ENCODE measurements at places on chromosomes 3 and 15. TPM values are rescaled to one million over a fixed set of nuclear protein-coding genes. Genes with fewer than 3 reads are reported as not detected.

- no peak overlapping the region for H3K27ac ChIP-seq
- DNase-seq: peak; percentile 13
- H3K4me3 ChIP-seq: no peak overlapping the region
Measured at GRCh38 chr3:10265833-10266232, 17.6 kb downstream of the TATDN2 start.

MORC1 gene
- total RNA-seq: not detected

GRCh38 chr3:4561661-4562060 is 68.5 kb downstream of the ITPR1 start:
- H3K36me3 ChIP-seq: no peaks in the 10 kb centered on the region
- no peaks in the 10 kb centered on the region for H3K27me3 ChIP-seq
- no peaks in the 10 kb centered on the region for H3K4me1 ChIP-seq

GRCh38 chr3:85801955-85802354 is 843.2 kb downstream of the CADM2 start:
- H3K27me3 ChIP-seq: no peaks in the 10 kb centered on the region
- no peak overlapping the region for H3K27ac ChIP-seq
- H3K4me1 ChIP-seq: no peaks in the 10 kb centered on the region
- DNase-seq: no peak
- H3K36me3 ChIP-seq: no peaks in the 10 kb centered on the region

DNA sequence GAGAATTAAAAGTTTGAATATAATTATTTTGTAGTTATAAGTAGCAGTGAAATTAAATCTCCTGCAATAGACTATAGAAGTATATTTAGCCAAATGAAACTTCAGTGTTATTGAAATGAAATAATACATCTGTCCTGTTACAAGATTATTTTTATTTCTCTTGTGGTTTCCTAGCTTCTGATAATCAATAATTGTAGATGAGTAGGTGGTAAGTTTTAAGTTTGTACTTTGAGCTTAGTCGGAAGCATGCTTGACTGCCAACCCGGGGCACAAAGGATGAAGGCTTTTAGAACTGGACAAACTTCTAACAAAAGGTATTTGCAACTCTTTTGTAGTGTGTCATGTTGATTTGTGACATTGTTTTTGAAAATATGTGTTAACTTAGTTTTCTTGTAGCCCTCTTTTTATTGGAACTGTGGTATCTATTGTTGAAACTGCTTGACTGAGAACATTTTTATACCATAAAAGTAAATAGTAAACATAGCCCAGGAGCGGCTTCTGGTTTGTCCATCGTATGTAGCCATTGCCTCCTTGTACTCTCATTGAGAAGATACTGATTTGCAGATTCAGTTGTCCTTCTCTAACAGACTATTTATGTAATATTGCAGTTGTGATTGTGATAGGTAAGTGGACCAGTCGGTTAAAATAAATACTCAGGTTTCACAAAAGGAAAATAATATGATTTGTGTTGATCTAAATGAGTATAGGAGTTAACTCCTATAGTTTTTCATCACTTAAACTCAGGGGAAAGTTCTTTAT is 2.9 kb downstream of the CTNNB1 start:
- no peak for DNase-seq
- peaks cover 10% of the 10 kb centered on the region for H3K4me1 ChIP-seq
- no peaks in the 10 kb centered on the region for H3K27me3 ChIP-seq
- H3K36me3 ChIP-seq: no peaks in the 10 kb centered on the region
- no peak overlapping the region for H3K27ac ChIP-seq

FSTL1 gene
- total RNA-seq: 716 TPM

GRCh38 chr3:72181251-72181650 is 396.3 kb upstream of the PROK2 start:
- H3K27ac ChIP-seq: no peak overlapping the region
- no peaks in the 10 kb centered on the region for H3K4me1 ChIP-seq
- H3K27me3 ChIP-seq: no peaks in the 10 kb centered on the region
- no peak overlapping the region for H3K4me3 ChIP-seq

FBLN2 gene
- total RNA-seq: 494 TPM
